ENCODE measurements at places on chromosomes 5 and 9.

DNA sequence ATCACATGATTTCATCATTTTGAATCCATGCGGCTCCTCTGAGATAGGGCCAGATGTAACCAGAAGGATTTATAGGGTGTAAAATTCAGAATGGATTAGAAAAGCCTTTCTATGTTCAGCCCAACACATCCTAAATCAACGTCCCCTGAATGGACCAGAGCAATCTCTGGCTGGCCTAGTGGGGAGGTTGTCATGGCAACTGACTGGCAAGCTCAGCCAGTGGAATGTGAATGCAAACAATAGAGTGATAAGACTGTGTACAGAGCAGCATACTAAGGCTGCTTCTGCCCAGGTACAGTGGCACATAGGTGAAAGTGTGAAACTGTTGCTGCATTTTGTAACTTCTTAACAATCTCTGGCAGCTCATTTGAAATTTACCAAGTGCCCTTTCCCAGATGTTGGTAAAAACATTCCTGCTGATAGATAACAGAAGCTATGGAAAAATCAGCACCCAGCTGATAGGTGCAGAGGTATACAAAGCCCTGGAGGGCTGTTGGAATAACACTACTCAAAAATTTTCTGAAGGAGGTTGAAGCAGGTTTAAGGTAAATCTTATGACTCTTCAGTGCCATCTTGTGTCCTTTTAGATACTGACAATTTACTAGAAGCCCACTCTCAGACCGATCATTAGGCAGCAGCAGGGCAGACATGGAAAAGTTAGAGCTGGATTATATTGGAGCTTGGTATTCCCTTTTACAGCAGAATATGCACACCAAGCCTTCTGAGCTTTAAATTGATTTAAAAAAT is 267.2 kb downstream of the RAB3C start:
- peaks cover 7% of the 10 kb centered on the region for H3K36me3 ChIP-seq
- H3K27me3 ChIP-seq = peaks cover 22% of the 10 kb centered on the region
- H3K4me1 ChIP-seq = no peaks in the 10 kb centered on the region
- no peak overlapping the region for H3K4me3 ChIP-seq

DNA sequence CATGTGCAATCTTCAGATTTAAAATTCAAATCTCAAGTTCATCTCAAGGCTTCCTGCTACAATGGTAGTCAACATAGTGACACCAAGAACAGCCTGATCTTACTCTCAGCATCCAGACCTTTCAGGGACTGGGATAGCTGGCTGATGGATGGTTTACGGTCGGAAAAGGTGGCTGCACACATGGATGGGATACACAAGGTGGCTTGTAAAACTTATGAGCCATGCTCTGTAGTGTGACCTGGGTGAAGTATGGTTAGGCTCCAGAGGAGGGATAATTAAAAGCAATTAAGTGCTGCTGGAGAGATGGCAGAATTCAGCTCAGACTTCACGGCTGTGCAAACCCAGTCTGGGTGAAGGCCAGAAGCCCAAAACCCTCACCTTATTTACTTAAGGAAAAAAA is 379.5 kb downstream of the NFIB start:
- no peaks in the 10 kb centered on the region for H3K36me3 ChIP-seq
- no peak overlapping the region for H3K4me3 ChIP-seq
- no peaks in the 10 kb centered on the region for H3K4me1 ChIP-seq
- DNase-seq = no peak
- no peaks in the 10 kb centered on the region for H3K27me3 ChIP-seq
- no peak overlapping the region for H3K27ac ChIP-seq

DNA sequence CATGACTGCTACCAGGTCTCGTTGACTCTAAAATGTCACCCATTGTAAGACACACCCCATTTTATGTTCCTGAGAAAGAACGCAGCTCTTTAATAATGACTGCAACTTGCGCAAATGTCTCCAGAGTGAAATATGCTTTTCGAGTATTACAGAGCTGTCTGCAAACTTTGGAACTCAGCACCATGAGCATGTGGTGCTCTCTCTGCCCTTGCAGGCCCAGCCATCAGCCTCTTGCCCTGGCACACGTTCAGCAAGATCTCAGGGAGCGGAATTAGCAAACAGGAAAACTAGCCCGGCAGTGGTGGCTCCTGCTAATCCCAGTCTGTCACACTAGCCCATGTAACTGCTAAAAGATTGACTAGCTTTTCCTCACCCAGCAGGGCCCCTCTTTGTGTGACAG is 114.5 kb upstream of the SLC1A3 start:
- H3K27ac ChIP-seq = no peak overlapping the region
- H3K27me3 ChIP-seq = peaks cover 20% of the 10 kb centered on the region
- no peaks in the 10 kb centered on the region for H3K36me3 ChIP-seq
- no peaks in the 10 kb centered on the region for H3K4me1 ChIP-seq
- no peak for DNase-seq
- no peak overlapping the region for H3K4me3 ChIP-seq

- H3K4me3 ChIP-seq = no peak overlapping the region
- peaks cover 15% of the 10 kb centered on the region for H3K27me3 ChIP-seq
- DNase-seq = no peak
Observed at GRCh38 chr5:158837908-158838307, 261.8 kb downstream of the EBF1 start.

DNA sequence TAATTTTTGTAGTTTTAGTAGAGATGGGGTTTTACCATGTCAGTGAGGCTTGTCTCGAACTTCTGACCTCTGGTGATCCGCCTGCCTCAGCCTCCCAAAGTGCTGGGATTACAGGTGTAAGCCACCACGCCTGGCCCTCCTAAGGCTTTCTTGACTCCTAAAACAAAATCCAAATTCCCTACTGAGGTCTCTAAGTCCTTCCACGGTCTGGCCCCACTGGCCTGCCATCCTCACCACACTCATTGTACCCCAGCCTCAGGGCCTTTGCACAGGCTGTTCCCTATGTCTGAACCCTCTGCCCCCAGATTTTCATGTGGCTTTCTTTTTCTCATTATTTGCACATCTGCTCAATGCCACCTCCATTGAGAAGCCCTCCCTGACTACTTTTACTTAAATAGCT is 34.7 kb upstream of the MVB12B start:
- peaks cover 17% of the 10 kb centered on the region for H3K27me3 ChIP-seq
- H3K36me3 ChIP-seq = peaks cover 2% of the 10 kb centered on the region
- H3K4me3 ChIP-seq = no peak overlapping the region

DNA sequence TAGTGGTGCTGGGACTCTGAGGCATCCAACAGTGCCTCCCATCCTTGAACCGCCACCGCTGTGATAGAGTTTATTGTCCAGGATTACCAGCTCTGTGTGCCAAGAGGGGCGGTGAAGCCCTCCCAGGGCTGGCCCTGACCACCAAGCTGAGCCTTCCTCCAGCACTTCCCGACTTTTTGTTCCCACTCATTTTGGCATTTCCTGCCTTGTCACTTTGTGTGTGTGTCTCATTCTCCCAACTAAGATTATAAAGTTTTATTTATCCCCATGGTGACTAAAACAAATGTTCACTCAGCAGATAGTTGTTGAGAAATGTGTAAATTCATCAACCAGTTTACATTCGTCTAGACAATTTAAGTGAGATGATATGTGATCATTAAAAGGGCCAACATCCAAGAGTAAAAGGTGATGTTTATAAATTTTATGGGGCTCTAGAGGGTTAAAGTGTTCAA is 2.5 kb downstream of the F2R start:
- H3K4me1 ChIP-seq = peaks cover 65% of the 10 kb centered on the region
- H3K4me3 ChIP-seq = peak overlapping the region; percentile 98
- H3K36me3 ChIP-seq = peaks cover 10% of the 10 kb centered on the region
- H3K27me3 ChIP-seq = no peaks in the 10 kb centered on the region
- no peak for DNase-seq

DNA sequence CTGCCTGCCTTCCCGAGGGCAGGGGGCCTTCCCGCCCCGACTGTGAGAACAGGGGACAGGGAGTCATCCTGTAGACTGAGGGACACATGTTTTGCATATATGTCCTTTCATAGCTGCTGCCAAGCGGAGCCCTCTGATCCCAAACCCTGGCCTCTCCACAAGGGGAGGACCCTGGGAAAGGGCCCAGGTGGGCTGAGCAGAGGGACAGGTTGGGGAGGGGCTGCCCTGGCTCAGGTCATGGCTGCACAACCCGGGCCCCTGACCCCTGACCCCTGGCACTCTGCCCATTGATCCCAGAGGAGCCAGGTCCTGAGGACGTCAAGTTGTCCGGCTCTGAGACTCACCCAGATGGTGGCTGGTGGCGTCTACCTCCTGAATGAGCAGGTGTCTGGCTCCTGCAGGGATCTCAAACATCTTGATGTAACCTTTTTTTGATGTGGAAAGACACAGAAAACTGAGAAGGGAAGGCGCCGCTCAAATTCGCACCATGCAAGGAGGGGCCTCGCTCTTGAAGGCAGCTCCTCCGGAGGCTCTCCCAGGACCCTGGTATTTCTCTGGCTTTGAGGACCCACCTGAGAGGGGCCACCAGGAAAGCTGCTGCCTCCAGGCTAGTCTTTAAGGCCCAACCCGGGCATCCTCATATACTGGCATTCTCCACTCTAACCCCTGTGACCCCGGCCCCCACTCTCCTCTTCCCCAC is 71.9 kb downstream of the ZNF354C start:
- H3K27ac ChIP-seq = no peak overlapping the region
- H3K4me1 ChIP-seq = no peaks in the 10 kb centered on the region
- DNase-seq = no peak
- H3K36me3 ChIP-seq = no peaks in the 10 kb centered on the region
- no peaks in the 10 kb centered on the region for H3K27me3 ChIP-seq
- no peak overlapping the region for H3K4me3 ChIP-seq

GRCh38 chr9:106310782-106311181 is 552.2 kb upstream of the ZNF462 start:
- DNase-seq = no peak
- no peaks in the 10 kb centered on the region for H3K36me3 ChIP-seq
- H3K27me3 ChIP-seq = no peaks in the 10 kb centered on the region
- peak overlapping the region; percentile 94 for H3K27ac ChIP-seq
- no peak overlapping the region for H3K4me3 ChIP-seq
- H3K4me1 ChIP-seq = no peaks in the 10 kb centered on the region

GRCh38 chr9:5630081-5630507 is 1.2 kb downstream of the RIC1 start:
- H3K27me3 ChIP-seq = no peaks in the 10 kb centered on the region
- H3K27ac ChIP-seq = peak overlapping the region; percentile 99
- peaks cover 48% of the 10 kb centered on the region for H3K4me1 ChIP-seq
- peak overlapping the region; percentile 99 for H3K4me3 ChIP-seq

DNA sequence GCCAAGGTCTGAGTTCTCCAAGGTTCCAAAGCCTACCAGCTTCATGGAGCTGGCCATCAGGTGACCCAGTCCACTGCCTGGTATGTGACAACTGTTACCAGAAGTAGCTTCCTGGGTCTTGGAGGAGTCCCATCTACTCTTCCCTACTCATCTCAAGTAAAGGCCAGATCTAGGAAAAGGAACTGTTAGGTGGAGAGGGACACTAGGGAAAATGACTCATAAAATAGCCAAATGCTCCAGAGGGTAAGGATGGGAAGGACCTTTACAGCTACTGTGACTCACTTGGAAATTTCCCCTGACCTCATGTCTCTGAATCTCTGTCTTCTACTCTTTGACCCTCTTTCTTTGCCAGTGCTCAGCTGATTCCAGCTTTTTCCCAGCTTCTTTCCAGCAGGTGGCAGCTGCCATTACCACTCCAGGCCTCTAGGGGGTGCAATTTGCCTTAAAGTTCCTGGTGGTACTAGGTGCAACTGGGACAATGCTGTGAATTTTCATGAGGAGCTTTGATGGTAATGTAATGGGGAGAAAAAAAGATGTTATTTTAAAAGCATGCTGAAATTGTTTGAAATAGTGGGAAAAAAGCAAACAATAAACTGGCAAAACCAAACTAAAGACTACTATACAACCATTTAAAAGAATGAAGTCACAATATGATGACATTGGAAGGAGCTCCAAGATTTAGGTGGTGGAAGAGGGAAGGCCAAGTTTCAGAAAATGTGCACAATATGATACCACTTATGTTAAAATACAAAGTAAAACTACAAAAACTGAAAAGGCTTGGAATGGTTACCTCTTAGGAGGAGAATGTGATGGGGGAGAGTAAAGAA is 27.1 kb upstream of the MYORG start:
- DNase-seq = peak; percentile 45
- H3K4me1 ChIP-seq = no peaks in the 10 kb centered on the region
- no peak overlapping the region for H3K27ac ChIP-seq
- H3K36me3 ChIP-seq = peaks cover 3% of the 10 kb centered on the region
